ENCODE measurements at places on chromosomes 4 and X.

DNA sequence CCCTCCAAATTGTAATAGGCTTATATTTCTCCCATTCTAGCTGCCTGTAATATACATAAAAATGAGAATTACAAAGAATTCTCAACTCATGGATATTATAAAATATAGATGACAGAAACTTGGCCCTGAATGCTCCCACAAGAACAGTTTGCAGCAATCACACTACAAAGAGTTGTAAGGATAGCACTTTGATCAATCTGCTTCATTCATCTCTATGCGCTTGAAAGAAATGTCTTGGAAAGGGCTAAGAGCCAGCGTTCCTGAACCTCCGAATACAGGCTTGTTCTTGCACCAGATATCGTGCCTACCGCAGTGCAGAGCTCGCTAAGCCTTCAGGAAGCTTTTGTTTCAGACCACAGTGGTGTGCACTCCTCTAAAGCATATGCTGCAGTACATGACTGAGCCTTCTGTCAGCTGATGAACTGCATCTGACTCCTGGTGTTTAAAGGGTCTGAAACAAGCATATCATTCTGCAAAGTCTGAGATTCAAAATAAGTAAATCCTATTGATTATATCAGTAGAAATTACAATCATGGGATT lies 417.6 kb upstream of the ZFP42 start:
- no peak for DNase-seq

DNA sequence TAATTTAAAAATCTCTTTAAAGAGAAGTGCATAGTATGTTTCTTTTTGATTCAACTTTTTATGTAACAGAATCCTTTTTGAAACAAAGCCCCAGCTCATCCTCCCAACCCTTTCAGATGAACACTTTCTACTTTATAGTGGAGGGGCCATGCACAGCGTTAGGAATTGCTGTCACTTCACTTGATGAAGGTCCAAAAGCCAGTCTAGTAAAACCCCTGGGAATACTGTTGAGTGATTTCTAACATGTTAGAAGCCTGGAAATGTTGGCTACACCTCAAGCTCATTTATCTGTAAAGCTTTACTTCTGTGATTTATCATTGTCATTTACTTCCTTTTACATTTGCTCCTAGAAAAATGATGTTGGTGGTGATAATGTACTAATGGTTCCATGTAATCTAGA lies 1608.9 kb upstream of the TENM3 start:
- DNase-seq, result no peak

DNA sequence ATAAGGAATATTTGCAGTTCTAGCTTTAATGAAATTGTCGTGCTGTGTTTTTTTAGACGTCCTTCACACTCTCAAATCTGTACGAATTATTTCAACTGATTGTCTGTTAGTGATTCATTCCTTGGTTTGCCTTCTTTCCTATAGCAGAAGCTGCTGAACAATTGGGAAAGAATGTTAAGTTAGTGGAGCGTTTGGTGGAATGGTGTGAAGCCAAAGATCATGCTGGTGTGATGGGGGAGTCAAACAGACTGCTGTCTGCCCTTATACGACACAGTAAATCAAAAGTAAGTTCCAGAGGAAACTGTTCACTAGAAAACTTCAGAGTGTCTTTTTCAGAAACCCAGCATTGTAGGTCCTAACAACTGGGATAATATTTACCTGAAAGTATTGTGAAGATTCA lies 159.9 kb downstream of the RAP1GDS1 start:
- no peak for DNase-seq

DNA sequence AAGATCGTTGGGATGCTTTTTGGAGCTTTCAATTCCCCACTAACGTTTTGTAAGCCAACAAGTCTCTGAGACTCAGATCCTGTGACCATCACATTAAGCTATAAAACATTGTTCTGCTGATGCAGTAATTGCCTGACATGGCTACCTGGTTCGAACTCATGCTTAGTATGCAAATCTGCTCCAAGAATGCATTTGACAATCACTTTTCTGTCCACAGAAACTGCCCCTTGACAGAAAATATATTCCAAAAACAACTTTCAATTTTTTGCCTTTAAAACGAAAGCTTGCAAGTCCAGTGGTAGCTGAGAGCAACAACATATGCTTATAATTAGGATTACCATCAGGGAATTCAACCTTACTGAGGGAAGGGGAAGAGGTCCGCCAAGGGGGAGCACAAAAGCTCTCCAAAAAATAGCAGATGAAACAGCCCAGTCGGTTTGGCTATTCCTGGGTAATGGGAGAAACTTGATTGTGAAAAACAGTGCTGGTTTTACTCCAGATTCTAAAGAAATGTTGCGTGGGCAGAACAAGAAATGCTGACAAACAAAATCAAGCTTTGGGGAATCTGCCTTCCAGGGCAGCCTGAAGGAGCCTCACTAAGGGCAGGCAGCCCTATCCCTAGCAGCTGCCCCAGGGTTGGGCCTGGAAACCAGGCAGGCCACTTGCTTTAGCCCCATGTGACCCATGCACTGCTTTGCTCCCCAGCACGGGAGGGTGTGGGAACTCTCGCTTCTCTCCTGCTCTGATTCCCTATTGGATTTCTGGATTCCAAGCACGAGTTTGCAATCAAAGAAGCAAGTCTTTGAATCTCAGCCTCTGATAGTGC lies 160.7 kb upstream of the LDB2 start:
- peak; percentile 12 for DNase-seq

GRCh38 chr4:107804956-107805355 lies 19.8 kb upstream of the SGMS2 start:
- no peak for DNase-seq

- DNase-seq, result no peak
Measured at GRCh38 chr4:80008971-80009370, 64.1 kb downstream of the ANTXR2 start.

DNA sequence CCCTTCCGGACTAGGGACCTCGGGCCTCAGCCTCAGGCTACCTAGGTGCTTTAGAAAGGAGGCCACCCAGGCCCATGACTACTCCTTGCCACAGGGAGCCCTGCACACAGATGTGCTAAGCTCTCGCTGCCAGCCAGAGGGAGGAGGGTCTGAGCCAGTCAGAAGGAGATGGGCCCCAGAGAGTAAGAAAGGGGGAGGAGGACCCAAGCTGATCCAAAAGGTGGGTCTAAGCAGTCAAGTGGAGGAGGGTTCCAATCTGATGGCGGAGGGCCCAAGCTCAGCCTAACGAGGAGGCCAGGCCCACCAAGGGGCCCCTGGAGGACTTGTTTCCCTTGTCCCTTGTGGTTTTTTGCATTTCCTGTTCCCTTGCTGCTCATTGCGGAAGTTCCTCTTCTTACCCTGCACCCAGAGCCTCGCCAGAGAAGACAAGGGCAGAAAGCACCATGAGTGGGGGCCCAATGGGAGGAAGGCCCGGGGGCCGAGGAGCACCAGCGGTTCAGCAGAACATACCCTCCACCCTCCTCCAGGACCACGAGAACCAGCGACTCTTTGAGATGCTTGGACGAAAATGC lies at the start of gene WAS:
Gene WAS (plus strand): TSS at position 389 of the 572 bp plus-strand sequence. CDS start 55 bp downstream, at position 444.
- no peak for DNase-seq

DNA sequence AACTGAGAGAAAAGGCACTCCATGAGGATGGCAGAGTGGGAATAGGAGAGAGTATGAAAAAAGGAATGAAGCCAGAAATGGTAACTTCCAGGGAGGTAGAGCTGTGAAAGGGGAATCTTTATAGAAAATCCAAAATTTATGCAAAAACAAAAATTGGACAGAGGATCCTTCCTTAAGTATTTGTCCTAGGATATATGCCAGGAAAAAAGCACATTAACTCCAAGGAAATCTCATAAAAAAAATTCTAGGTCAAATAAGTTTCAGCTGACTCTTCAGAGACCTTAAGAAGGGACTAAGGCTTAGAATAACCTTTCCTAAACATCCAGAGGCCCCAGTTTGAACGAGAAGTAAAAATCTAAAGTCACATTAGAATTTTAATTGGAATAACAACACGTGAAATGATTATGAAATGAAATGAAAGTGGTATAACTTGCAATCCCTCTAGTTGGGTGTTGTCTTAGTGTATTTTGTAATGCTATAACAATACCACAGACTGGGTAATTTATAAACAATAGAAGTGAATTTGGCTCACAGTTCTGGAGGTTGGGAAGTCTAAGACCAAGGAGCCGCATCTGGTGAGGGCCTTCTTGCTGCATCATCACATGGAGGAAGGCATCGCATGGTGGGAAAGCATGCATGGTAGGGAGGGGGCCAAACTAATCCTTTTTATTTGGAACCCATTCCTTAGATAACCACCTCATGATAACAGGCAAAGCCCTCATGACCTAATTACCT lies 145.4 kb upstream of the RXFP1 start:
- DNase-seq, result no peak

DNA sequence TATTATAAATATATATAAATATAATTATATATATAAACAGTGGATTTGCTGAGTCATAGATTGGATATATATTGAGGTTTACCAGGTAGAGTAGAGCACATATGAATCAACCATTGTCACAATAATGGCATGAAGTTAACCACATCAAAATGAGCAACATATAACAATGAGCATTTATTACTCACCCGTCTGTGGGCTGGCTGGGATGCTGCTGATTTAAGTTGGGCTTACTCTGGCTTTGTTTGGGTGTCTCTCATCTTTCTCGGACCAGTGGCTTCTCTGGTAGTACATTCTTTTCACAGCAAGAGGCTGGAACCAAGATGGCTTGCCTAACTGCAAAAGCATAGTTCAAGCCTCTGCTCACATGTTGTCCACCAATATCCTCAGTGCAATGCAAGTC lies 111.7 kb upstream of the TAPT1 start:
- DNase-seq, result no peak

DNA sequence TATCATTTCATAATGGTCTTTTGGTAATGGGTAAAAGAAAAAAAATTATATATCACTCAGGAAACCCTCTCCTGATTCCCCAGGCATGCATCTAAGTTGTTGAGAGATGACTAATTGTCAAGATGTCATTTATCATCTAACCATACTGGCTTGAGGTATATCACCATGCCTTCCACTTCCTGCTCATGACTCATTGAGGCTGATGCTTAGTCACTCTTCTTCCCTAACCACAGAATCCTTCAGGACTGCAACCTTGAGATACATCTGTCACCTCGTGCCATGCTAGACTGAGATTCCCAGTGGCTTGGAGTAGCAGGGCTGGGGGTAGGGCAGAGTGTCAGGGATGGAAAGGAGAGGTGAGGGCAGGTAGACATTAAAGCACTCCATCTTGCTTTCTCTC lies 782.5 kb upstream of the INTU start:
- DNase-seq, result peak; percentile 50

- no peak for DNase-seq
Measured at GRCh38 chr4:31467781-31468180, 747.6 kb downstream of the PCDH7 start.

DNA sequence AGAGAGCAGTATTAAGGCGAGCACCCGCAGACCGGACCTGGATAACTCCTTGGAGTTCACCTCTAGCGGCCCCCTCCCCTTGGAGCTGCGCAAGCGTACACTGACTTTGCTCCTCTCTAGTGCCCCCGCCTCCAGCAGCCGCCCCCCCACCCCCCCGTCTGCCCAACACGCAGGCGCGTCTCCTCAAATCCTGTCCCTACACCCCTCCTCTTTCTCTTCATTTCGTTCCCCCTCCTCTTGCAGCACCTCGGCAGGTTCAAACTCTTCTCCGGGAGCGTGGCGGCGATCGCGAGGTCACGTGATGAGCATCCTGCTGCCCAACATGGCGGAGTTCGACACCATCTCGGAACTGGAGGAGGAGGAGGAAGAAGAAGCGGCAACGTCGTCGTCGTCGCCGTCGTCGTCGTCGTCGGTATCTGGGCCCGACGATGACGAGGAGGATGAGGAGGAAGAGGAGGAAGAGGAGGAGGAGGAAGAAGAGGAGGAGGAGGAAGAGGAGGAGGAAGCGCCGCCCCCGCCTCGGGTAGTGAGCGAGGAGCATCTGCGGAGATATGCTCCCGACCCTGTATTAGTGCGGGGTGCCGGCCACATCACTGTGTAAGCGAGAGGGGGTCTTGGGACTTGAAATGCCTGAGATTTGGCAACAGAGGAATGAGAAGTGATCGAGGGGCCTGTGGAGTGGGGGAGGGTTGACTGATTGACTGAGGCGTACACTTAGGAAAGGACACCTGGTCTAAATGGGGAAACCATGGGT lies at the start of gene CHIC1:
Gene CHIC1 (plus strand): TSS at position 214 of the 754 bp plus-strand sequence. CDS start 88 bp downstream, at position 302.
- peak; percentile 47 for DNase-seq

DNA sequence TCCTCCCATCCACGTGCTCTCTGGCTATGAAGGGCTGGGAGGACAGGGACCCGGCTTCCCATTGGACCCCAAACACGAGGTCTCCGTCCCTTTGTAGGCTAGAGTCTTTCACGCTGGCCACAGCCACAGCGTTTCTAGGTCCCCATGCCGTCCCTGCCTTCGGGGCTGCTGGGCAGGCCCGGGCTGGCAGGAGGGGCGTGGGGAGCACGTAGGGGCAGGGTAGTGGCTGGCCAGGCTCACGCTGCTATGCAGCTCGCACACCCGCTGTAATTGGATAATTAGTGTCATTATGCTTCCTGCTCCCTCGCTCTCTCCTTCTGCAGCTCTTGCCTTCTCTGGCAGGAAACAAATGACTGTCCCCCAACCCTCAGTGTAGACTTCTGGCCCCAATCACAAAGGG lies 9.8 kb downstream of the ATP2B3 start:
- DNase-seq, result no peak

- no peak for DNase-seq
Measured at GRCh38 chr4:152468408-152468807, 67.5 kb downstream of the FBXW7 start.

DNA sequence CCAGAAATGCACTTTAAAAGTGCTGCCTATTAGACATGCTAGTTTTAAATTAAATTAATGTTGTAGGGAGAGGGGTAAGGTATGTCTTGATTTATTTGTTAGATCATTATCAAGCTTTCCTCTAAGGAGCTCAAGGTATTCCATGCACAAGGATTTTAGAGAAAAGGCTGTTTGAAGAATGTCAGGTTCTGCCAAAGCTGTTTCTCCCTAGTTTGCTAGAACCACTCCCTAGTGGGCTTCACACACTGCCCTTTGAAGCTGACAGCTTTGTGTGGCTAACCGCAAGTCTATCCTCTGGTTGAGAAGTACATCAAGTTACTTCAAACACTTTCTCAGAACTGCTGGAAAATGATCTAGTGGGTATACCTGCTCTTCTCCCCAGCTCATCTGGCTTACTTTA lies 32.3 kb downstream of the RASL11B start:
- DNase-seq, result no peak

GRCh38 chr4:26570596-26570995 lies 13.3 kb upstream of the TBC1D19 start:
- no peak for DNase-seq

All from hepatic stellate cell (primary cell).